G401 (cell line): ENCODE measurements at places on chromosomes 1 and 21.

GRCh38 chr21:32101277-32101676, 177.6 kb downstream of the MIS18A start:
- DNase-seq, result no peak

GRCh38 chr1:228275430-228276173, 67.8 kb downstream of the OBSCN start:
- DNase-seq, result peak; percentile 95

GRCh38 chr21:31290765-31291164, 53.3 kb downstream of the TIAM1 start:
- no peak for DNase-seq

- DNase-seq, result peak; percentile 27
Observed at GRCh38 chr1:3530086-3530925, 75.8 kb downstream of the ARHGEF16 start.

DNA sequence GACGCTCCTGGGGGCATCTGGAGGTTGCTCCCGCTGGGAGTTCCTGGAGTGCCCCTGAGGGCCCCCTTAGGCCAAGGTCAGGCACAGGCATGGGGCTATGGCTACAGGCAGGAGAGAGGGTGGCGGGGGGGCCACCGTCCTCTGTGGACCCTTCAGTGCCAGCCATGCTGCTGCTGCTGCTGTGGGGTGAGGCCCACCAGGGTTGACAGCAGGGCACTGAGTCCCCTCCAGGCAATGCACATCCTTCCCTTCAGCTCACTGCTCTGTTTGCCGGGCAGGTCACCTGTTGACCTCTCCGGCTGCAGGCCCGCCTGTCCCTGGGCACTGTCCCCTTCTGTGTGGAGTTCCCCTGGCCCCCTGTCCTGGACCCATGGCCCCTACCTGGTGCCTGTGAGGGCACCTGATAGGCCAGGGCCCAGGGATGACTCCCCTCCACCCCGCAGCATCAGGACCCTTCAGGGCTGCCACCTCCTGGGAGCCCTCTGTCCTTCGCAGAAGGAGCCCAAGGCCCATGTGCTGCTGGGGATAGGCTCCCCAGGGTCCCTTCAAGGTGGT, 34.1 kb upstream of the ADARB1 start:
- no peak for DNase-seq

- DNase-seq, result no peak
Observed at GRCh38 chr1:175000697-175001187, 995 bp downstream of the CACYBP start.

GRCh38 chr1:201032408-201032807, 8.9 kb upstream of the KIF21B start:
- DNase-seq, result no peak

GRCh38 chr1:86706018-86706635, 1.8 kb downstream of the SH3GLB1 start:
- no peak for DNase-seq

DNA sequence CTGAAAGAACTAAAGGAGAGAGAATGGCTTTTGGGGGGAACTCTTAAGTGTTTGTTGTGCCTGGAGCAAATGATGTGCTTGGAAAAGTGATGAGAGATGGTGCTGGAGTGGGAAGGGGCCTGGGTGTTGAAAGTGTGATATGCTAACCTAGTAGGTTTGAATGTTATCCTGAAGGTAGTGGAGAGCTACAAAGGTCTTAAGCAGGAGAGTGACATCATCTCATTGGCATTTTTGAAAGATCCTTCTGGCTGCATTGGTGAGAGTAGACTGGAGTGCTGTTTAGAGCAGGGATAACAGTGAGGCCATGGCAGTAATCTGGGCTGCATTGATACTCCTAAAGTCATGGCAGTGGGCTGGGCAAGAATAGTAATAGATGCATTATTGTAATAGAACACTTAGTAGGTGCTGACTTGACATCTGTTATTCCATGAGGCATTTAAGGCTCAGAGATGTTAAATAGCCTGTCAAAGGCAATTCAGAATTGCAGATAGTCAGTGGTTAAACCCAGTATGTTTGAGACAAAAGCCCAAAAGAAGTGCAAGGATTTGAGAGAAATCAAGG, 44.5 kb downstream of the MDM4 start:
- no peak for DNase-seq

DNA sequence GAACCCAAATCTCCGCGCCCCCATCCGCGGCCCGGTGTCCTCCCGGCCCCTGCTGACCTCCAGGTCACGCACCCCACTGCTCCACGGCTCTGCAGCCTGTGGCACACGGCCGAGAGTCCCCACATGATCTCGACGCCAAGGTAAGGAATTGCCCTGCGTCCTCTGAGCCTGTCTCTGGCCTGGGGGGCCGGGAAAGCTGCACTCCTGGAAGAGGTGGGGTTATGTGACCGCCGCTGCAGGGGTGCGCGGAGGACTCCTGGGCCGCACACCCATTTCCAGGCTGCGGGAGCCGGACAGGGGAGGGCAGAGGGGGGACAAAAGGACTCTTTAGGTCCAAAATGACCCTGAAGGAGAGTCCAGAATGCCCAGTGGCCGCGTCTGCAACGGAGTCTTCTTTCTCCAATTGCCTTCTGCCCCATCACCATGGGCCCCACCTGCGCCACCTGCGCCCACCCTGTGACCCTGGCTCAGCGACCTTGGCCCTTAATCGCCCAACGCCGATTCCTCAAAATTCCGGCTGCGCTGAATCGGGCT, 997 bp upstream of the SIM2 start:
- DNase-seq, result no peak

GRCh38 chr1:50371749-50372148, 51.5 kb downstream of the DMRTA2 start:
- no peak for DNase-seq
